ENCODE measurements at places on chromosomes 7 and 10.

DNA sequence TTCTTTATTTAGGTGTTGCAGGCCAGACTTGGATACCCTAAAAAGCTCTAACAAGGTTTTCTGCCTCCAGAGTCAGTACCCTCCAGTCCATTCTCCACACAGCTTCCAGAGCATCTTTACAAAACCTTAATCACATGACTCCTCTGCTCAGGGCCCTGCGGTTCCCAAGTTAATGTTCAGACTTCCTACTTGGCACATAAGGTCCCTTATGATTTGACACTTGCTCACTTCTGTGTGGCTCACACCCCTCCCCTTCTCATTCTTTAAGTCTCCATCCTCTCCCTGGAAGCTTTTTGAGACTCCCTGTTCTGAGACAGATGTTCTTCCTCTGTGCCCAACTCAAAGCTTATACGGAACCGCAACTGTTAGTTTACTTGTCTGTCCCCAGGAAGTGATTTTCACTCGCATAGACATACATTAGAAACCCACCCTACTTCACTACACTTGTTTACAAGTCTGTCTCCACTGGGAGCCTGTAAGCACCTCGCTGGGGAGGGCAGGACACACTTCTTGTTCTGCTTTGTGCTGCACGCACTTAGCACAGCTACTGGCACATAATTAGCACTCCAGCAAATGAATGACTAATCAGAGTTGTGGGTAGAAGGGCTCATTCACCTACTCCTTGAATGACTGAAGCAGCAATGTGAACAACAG lies 154.3 kb upstream of the LAMB4 start:
- DNase-seq: no peak

DNA sequence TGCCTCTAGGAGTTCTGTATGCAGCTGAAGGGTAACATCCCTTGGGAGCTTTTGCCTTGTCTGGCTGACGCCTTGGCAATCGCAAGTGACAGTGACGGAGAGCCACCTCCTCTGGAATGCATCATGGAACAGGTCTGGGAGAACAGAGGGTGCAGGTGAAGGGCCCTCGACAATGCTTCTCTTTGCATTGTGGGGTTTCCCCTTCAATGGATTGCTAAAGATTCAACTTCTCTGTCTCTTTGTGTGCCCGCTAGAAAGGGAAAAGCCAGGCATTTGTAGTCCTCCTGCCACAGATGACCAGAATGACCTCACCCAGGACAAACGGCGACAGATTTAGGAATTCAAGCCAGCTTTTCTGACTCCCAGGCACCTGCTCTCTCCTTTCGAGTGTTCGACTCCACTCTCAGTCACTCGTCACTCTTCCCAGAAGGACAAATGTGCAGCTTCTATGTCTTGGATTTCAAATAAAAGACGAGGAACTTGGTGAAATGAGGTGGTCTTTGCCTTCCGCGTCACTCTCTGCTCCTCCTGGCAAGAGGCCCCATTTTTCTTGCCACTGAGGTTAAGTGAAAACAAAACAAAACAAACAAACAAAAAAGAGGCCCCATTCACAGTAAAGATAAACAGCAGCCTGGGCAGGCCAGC lies 26.1 kb downstream of the IL2RA start:
- no peak for DNase-seq

DNA sequence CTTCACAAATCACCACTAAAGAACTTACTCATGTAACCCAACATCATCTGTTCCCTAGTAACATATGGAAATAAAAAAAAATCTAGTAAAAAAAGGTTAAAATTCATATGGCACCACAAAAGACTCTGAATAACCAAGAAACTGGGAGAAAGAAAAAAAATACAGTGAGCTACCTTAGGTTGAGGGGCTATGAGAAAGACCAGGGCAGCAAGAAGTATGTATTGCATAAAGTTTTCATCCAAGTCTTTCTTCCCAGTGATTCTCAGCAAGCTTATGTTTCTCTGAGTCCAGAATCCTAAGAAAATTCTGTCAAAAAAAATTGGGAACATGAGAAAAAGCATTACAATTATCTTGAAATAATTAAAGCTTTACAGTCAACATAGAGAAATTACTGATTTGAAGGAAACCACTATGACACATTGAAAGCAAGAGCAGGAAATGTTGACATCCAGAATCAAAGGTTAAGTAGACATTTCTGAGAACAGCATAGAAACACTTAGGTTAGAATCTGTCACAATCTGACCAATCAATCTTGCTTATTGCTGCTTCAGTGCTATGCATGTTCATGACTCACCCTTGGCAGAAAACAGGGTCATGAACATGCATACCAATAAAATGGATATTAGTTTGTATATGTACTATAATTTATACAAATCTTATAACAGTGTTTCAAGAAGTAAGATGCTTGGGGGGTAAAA lies 494.0 kb upstream of the POT1 start:
- DNase-seq: no peak

DNA sequence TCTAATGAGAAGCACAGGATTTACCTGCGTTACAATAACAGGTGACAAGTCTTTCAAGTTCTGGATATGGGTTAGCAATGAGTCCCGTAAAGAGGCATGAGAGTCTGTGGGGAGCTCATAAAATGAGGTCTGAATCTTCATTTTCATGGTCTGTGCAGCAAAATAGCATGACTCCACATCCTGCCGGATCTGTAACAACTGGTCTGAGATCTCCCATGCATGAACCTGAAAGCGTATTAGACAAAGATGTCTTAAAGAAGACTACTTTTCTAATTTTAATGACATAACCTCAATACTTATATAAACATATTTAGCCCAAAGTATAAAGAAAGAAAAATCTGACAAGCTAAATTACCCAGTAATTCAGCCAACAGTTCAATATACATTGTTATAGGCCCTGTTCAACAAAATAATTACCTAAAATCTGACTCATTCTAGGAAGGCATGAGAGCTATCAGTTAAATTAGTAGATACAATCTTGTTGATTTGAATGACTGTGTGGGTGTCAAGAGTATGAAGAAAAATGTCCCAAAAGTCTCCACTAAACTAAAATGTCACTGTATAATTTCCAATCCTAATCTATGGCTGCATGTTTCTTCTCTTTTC lies 36.9 kb downstream of the TNPO3 start:
- DNase-seq: no peak

- no peak for DNase-seq
Measured at GRCh38 chr7:103773726-103774125, 215.7 kb downstream of the RELN start.

- no peak for DNase-seq
Measured at GRCh38 chr7:30133736-30134610, 813 bp upstream of the MTURN start.

GRCh38 chr10:121339114-121339513 lies 259.1 kb downstream of the FGFR2 start:
- DNase-seq: no peak

GRCh38 chr10:31936933-31937332 lies 8.3 kb upstream of the ARHGAP12 start:
- no peak for DNase-seq

GRCh38 chr10:80614576-80615416 lies 77.1 kb downstream of the SH2D4B start:
- DNase-seq: no peak

DNA sequence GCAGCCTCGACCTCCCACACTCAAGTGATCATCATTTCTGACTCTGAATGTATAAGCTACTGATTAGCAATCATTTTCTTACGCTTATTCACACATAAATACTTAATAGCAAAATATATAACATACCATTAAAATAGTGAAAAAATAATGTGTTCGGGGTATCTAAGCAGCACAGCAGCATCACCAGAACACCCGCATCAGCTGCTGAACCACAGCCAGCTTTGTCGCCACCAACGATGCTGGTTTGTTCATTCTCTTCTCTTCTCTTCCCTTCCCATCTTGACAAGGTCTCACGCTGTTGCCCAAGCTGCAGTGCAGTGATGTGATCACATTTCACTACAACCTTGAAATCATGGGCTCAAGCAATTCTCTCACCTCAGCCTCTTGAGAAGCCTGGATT lies 425.1 kb upstream of the LRGUK start:
- DNase-seq: no peak

- no peak for DNase-seq
Measured at GRCh38 chr7:127873151-127873550, 158.1 kb downstream of the LRRC4 start.

DNA sequence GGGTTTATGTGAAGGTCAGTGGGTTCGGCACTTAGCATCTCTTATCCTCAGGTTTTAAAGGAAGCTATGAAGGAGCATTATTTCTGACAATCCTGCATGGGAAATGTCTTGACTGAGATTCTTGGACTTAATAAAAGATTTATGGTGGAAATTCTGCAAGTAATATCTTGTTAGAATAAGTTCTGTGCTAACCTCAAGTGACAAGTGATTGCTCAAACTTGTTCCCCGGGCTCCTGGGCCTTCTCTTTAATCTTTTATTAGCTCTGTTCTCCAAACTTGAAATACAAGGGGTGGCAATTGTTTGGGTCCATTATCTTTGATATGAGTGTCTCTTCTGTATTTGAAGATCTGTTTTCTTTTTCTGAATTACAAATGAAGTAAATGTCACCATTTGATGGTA lies 140.6 kb upstream of the CTBP2 start:
- no peak for DNase-seq

- peak; percentile 54 for DNase-seq
Measured at GRCh38 chr7:77415823-77416620, at the start of gene GSAP. TSS of gene GSAP (minus strand) at chr7:77416349. CDS start at chr7:77416321, 28 bp downstream.

- DNase-seq: no peak
Measured at GRCh38 chr10:57706016-57706415, 561.7 kb downstream of the IPMK start.

DNA sequence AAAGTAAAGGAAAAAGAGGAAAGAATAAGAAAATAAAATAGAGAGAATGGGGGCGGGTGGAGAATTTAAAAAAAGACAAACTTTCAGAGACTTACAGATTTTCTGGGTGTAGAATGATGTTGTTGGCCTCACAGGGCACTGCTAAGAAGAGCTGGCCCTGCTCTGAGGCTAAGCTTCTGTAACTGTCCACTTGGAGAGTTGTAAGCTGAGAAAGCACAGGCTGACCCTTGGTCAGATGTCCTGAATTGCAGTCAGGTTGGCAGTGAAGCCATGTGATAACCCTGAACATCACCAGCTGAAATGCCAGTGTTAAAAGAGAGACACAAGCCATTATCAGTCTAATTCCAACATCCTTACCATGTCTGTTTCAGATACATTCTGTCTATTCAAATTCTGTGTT lies 272.1 kb upstream of the SORCS1 start:
- no peak for DNase-seq

DNA sequence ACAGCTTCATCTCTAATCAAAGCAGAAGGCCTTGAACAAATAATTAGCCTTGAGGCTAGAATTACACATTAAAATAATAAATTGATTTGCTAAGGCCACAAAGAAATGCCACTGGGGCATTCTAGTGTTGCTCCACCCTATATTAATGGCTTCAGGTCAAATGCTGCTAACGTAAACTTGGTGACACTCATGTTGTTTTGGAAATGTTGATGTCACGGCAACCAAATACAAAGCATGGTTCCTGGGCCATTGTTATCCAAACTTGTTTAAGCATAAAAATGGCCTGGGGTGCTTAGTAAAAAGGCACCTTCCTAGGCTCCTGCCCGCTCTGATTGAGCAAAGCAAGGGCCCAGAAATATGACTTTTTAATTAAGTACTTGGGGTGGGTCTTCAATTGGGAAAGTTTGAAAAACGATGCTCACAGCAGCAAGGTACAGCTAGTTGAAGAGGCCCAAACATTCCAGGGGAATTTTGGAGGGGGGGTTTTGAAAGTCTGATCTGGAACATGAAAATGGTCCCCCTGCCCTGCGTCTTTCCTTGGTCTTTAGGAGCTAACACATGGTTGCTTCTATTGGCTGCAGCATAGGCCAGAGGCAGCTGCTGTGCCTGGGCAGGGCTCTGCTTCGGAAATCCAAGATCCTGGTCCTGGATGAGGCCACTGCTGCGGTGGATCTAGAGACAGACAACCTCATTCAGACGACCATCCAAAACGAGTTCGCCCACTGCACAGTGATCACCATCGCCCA lies 67.8 kb downstream of the ABCC2 start:
- DNase-seq: no peak

- DNase-seq: peak; percentile 65
Measured at GRCh38 chr7:97446361-97446760, 285.5 kb upstream of the TAC1 start.

DNA sequence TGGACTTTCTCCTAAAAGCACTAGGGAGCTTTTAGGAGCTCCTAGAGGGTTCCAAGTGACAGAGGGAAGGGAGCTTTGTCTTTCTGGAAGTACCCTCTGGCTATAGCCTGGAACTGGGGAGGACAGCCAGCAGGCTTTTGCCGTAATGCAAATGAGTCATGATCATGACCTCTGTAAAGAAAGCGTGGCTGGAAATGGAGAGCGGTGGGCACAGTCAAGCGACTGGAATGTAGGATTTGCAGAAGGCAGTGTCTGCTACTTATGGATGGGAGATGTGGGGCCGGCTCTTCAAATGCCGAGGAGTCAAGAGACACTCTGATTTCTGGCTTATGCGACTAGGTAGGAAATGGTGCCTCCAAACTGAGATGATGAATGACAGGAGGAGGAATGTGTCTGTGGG lies 34.6 kb upstream of the PLPP4 start:
- no peak for DNase-seq

GRCh38 chr10:105063796-105064195 lies 422.7 kb downstream of the SORCS3 start:
- DNase-seq: peak; percentile 5

GRCh38 chr10:28552775-28553174 lies 19.9 kb downstream of the WAC start:
- no peak for DNase-seq
